ENCODE measurements at places on chromosomes 5 and 9.
A peak's percentile ranks its signal among the peaks of the same experiment; 100 is the strongest.

GRCh38 chr9:29866556-29866955 is 2293.3 kb upstream of the C9orf72 start:
- no peak for DNase-seq

- DNase-seq = no peak
These were observed 242.9 kb upstream of the ZNF462 start for GRCh38 chr9:106620081-106620480.

- DNase-seq = no peak
These were observed 99.7 kb downstream of the PCSK5 start for GRCh38 chr9:75990156-75990555.

GRCh38 chr9:70156729-70157128 is 102.0 kb upstream of the SMC5 start:
- no peak for DNase-seq

GRCh38 chr5:24623031-24623430 is 21.7 kb downstream of the CDH10 start:
- peak; percentile 56 for DNase-seq

GRCh38 chr9:88741335-88741734 is 206.4 kb downstream of the NXNL2 start:
- DNase-seq = no peak

DNA sequence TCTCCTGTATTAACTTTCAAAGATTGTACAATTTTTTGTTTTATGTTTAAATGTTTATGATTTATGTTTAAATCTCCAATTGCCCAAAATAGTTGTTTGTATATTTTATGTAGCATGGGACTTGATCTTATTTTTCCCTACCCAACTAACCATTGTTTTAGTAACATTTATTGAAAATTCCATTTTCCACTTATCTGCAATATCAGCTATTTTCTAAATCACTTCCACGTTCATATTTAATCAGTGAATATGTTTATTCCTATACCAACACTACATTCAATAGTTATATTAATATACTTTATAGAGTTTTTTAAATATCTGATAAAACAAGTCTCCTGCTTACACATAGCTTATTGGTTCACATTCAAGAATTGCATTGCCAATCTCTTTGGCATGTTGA is 532.2 kb downstream of the CHSY3 start:
- DNase-seq = no peak

GRCh38 chr9:1077616-1078015 is 27.5 kb downstream of the DMRT2 start:
- DNase-seq = no peak

DNA sequence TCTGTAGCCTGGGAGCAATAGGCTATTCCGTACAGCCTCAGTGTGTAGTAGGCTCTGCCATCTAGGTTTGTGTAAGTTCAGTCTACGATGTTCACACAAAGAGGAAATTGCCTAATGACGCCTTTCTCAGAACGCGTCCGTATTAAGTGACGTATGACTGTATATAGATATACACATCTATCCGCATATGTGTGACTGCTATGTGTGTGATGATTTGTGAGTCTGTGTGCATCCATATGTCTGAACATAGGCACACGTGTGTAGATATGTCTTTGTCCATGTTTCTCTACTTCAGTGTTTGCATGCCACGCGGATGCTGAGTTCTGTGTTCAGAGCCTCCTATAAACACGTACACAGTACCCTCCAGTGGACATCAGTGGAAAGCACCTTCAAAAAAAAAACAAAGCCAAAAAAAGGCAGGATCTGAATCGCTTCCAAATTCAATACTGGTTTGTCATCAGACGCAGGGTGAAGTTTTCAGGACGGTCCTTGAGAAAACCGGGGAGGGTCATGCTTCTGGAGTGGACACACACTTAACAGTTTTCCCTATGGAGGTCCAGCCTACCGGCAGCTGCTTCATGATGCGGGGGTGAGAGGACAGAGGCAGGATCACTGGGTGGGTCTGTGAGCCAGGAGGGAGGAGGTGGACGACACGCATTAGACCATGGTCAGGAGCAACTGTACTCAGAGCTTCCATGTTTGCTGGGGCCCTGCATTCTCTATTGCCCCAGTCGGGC is 29.5 kb upstream of the ALDH1B1 start:
- peak; percentile 40 for DNase-seq

DNA sequence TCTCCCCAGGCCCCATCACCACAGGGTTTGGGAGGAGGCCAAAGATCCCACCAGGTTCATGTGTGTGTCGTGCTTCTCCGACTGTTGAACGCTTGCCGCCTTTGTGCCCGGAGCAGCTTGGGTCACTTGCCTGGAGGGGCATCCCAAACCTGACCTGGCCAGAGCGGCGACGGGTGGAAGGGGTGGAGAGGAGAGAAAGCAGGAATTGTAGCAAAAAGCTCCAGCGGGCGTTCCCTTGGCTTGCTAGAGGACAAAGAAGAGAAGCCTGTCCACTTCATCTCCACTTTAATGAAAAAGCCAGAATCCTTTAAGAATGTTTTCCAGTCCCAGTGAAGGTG is 2.9 kb upstream of the TRIM41 start:
- no peak for DNase-seq

- DNase-seq = no peak
These were observed 54.7 kb downstream of the SH3RF2 start for GRCh38 chr5:145991044-145991575.

- no peak for DNase-seq
These were observed 1824.4 kb upstream of the CDH9 start for GRCh38 chr5:28862860-28863196.

DNA sequence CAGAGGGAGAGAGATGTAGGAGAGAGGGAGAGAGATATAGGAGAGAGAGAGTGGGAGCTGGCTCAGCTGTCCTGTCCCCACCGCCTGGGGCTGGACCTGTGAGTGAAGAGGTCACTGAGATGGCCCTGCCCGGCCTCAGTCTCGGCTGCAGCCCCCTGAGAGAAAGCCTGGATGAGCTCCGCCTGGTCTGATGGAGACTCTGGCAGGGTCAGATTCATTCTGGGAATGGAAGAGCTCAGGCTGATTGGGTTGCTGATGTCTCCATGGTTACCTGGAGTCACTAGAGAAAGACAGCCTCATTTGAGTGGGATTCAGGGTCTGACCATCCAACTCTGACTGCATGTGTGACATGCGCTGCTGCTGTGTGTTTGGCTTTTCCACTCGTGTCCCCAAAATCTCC is 27.1 kb upstream of the SEMA4D start:
- DNase-seq = no peak

DNA sequence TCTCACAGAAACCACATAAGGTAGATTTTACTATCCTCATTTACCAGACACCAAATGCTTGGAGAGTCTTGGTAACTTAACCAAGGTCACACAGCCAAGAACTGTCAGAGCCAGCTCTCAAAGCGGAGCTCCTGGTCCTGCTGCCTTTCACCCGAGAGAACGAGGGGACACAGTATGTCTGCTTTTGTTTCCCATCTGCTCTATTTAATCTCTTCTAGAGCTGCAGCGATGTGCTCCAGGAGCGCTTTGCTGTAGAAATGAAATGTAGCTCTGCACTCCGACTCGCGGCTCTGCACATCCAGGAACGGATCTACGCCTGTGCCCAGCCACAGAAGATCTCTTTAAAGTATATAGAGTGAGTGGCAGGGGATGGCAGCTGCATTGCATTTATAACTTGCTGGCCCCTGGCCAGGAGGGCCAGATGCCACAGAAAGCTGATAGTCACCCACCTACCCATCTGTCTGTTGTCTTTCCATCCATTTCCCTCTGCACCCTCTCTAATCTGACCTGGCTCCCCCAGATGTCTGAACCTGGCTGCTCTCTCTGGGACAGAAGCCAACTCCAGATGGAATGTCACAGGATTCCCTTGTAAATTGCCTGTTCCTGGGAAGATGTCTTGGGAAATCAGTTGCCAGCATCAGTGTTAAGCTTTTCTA is 21.4 kb upstream of the TRMT10B start:
- no peak for DNase-seq

GRCh38 chr9:125172031-125172755 is 17.4 kb downstream of the PPP6C start:
- DNase-seq = no peak

GRCh38 chr5:170405817-170406216 is 16.6 kb upstream of the KCNMB1 start:
- DNase-seq = no peak

DNA sequence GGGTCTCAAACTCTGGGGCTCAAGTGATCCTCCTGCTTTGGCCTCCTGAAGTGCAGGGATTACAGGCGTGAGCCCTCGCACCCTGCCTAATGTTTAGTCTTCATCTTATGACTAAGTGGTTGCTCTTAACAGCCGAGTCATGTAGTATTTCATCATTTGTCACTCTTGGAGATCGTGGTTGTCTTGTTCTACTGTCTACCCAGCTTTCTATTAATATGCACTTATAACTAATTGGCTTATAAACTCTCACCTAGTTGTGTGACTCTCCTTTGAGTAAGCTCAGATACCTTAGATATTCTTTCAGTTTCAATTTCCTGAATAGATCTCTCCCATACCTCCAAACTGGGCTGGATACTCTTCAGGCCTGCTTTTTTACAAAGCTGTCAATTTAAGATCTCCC is 19.9 kb downstream of the SLC44A1 start:
- DNase-seq = no peak

DNA sequence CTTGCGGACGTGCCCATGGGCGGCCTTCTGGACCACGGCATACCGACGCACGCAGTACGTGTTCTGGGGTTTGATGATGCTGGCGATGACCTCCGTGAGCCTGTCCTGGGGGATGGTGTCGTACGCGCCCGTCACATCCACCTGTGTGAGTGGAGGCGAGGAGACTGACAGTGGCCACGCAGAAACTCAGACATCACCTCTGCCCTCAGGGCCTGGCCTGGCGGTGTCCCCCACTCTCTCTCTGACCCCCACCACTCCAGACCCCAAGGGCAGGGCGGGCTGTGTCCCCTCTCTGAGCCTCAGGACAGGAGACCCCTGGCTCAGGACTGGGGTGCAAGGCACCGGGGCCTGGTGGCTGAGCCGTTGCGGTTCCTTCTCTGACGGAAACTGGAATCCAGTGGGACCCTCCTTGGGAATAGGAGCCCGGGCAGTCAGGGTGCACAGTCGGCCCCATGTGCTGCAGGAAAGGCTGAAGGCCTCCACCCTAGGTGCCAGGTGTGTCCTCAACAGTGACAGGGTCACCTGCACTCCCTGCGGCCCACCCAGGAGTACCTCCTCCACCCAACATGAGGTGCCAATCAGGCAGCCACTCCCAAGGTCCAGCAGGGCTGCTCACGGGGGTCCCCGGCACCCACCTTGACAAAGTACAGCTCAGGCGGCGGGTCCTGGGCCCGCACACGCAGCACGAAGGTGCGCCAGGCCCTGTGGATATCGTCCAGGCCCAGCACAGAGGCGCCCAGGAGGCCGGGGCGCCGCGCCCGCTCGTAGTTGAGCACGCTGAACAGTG is 16.0 kb downstream of the TERT start:
- no peak for DNase-seq

DNA sequence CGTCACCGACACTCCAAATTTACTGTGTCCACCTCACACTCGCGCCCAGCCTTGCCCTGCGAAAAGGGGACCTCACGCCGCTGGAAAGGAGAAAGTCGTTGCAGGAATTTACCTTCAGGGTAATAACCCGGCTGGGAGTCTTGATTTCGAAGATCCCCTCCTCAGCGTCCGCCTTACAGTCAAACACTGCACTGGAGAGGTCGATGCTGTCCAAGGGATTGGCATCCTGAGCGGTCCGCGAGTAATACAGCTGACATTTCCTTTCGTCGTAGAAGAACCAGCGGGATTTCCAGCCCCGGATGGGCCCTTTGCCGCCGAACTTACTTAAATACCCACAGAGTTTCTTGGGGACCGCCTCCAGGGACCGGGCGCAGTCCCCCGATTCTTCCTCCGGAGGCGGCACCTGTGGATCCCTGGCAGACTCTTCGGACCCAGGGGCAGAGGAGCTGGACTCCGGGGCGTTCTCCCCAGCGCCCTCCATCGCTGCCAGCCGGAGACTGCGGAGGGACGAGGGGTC is 330 bp downstream of the TBC1D2 start:
- DNase-seq = peak; percentile 19

DNA sequence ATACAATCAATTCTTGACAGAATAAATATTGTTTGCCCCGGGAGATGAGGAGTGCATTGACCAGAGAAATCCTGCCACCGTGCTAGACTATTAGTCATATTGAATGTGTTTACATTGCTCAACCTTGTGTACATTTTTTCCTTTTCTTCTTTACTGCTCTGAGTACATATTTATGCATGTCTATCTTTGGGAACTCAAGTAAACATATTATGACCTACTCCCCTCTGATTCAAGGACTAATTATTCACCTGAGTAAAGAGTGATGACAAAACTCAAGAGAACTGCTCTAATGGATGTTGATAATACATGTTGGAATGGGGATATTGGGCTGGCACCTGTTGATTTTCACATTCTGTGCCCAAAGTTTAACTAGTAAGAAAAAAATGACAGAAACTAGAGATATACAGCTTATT is 3.9 kb upstream of the SPINK1 start:
- DNase-seq = no peak

- no peak for DNase-seq
These were observed 147.1 kb downstream of the ZNF608 start for GRCh38 chr5:124599028-124599973.

DNA sequence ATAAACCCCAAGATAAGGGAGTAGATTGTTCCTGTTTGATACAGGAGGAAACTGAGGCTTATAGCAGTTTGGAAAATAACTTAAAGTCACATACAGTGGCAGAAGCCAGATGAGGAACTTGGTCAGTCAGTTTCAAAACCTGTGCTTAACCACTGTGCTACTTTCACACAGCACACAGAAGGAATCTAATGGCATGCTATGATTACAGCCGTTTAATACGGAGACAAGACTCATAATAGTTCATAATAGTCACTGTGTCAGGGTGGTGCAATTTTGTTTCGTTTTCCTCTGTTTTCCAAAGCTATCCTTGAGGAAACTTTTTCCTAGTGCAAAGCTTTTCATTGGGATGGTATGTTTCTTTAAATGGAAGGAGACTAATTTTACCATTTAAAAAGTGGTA is 112.3 kb downstream of the GCNT1 start:
- no peak for DNase-seq

- no peak for DNase-seq
These were observed 28.7 kb upstream of the TIMD4 start for GRCh38 chr5:156991714-156992113.

DNA sequence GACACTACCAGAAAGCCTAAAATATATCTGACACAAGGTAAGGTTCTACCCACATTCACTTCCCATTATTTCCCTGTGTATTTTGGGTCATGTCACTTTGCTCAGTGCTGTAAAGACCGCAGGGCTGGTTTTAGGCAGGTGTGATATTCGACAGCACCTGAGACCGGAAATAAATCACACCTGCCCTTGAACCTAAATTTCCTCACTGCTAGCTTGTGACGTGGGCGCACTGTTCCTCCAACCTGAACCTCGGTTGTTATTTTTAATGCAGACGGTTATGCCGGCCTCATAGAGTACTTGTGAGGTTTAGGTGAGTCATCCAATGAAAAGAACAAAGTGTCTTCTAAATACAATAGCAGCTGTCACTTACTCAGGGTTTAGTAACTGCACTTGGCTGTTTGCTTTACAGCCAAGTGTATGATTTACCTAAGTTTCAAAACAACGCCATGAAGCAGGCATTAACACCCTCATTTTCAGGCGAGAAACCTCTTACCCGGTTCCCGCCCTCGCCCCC is 20.7 kb upstream of the ZNF782 start:
- DNase-seq = no peak

Data from NCI-H2227 treated with DMSO at 0.1 percent for 48 hours (cell line).